ENCODE measurements at places on chromosomes 7 and 10. TPM values are rescaled to one million over a fixed set of nuclear protein-coding genes. Genes with fewer than 3 reads are reported as not detected.
A peak's percentile ranks its signal among the peaks of the same experiment; 100 is the strongest.

The PPP1R9A gene
- total RNA-seq = 30.6 TPM

GRCh38 chr7:98805956-98806838, 63.6 kb downstream of the TMEM130 start:
- DNase-seq = no peak
- H3K4me3 ChIP-seq = no peak overlapping the region
- no peaks in the 10 kb centered on the region for H3K4me1 ChIP-seq
- H3K36me3 ChIP-seq = no peaks in the 10 kb centered on the region

DNA sequence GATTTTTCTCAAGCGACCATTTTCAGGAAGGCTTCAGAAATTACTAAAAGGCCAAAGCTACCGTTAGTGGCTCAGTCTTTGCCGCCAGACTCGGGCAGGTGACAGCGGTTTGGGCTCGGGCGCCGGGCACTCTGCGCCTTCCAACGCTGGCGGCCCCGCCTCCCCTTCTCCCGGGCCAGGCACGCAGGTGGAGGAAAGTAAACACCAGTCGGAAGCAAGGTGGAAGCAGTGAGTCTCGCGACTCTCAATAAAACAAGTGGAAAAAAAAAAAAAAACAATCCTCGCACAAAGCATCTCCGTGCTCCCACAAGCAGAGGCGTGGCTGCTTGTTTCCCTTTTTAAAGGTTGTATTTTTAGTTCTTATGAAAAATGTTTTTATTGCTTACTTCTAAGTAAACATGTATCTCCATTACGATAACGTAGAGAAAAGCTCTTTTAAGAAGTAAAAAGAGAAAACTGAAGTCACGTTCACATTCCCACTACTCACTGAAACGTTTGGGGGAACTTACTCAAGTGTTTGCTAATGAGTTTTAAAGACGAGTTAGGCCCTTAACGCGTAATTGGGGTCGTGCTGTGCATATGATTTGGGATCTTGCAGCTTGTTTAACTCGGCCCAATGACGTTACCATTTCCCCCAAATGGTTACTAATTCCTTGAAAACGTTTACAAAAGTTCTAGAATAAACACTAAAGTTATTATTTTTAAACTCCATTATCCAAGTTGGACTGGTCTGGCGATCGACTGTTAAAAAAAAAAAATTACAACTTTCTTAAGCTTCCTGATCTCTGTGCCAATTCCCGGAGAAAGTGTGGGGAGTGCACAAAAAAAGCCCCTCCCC, 864 bp downstream of the CDCA7L start:
- H3K36me3 ChIP-seq = no peaks in the 10 kb centered on the region
- peaks cover 25% of the 10 kb centered on the region for H3K4me1 ChIP-seq
- peak overlapping the region; percentile 75 for H3K4me3 ChIP-seq
- no peaks in the 10 kb centered on the region for H3K27me3 ChIP-seq

The RTKN2 gene
- 93.7 TPM for total RNA-seq

The ASZ1 gene
- total RNA-seq = not detected

The CXCL12 gene
- total RNA-seq = 40.8 TPM

DNA sequence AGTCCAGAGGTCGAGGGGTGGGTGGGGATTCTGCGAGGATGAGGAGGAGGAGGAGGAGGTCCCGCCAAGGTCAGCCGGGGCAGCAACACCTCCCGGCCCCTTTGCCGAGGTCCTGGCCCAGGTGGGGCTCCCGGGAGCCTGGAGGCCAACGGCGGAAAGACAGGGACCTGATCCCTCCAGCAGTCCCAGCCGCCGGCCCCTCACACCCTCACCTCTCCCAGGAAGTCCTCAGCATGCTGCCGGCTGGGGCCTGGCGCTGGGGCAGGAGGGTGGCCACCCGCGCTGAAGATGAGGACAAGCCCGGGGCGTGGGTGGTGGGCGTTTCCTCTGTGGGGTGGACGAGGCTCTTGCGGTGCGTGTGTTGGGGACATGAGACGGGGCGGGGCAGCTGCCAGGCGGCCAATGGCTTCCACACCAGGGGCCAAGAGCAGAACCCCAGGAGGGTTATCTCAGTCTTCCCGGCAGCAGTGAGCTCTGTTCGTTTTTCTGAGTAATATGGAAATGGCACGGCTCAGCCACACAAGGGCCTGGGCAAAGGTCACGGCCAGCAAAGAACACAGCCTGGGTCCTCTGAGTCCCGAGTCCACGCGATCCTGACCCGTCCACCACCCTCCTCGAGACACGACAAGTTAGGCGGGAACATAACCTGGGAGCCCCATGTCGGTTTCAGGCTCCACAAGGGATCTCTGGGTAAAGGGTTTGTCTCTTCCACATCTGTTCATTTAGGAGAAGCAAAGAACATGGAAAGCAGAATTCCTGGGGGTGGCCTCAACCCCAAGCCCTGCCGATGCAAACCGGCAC, 82.9 kb upstream of the PDGFA start:
- no peaks in the 10 kb centered on the region for H3K36me3 ChIP-seq
- peak; percentile 85 for DNase-seq
- H3K4me3 ChIP-seq = peak overlapping the region; percentile 8
- H3K27ac ChIP-seq = peak overlapping the region; percentile 84
- H3K4me1 ChIP-seq = peaks cover 38% of the 10 kb centered on the region
- no peaks in the 10 kb centered on the region for H3K27me3 ChIP-seq

DNA sequence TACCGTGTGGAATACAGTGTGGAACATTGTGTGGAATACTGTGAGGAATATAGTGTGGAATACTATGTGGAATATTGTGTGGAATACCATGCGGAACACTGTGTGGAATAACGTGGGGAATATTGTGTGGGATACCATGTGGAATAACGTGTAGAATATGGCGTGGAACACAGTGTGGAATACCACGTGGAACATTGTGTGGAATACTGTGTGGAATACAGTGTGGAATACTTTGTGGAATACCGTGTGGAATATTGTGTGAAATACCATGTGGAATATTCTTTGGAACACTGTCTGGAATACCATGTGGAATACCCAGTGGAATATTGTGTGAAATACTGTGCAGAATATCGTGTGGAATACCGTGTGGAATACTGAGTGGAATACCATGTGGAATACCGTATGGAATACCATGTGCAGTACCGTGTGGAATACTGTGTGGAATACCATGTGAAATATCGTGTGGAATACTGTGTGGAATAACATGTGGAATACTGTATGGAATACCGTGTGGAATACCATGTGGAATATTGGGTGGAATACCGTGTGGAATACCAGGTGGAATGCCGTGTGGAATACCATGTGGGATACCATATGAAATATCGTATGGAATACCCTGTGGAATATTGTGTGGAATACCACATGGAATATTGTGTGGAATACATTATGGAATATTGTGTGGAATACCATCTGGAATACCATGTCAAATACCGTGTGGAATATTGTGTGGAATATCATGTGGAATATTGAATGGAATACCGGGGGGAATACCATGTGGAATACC, 133.1 kb upstream of the CHST15 start:
- H3K27me3 ChIP-seq = no peaks in the 10 kb centered on the region
- DNase-seq = no peak
- H3K4me1 ChIP-seq = no peaks in the 10 kb centered on the region
- H3K27ac ChIP-seq = no peak overlapping the region

The STMP1 gene
- total RNA-seq = 23.4 TPM

The TAS2R5 gene
- total RNA-seq = 2.2 TPM

The PAX4 gene
- not detected for total RNA-seq

The H2BK1 gene
- total RNA-seq = not detected

The UPK3BL1 gene
- 39.4 TPM for total RNA-seq

The MNX1 gene
- 0.93 TPM for total RNA-seq

The UCMA gene
- not detected for total RNA-seq

DNA sequence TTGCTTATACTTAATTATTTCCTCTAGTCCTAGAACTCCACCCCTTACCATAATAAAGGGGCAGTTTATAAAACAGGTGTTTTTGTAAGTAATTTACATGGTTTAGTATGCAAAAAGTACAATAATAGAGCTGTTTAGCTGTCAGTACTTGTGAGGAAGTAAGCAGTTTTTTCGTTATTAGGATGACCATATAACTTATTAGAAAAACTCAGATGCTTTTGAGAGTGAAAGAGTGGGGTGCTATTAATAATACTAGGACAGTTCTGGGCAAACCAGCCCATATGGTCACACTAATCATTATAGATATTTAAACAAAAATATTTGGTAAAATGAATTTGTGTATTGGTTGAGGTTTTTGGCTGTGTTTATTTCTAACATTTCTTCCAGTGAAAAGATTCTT, 201.9 kb upstream of the KAT6B start:
- no peaks in the 10 kb centered on the region for H3K36me3 ChIP-seq
- H3K4me3 ChIP-seq = no peak overlapping the region
- no peaks in the 10 kb centered on the region for H3K4me1 ChIP-seq
- no peak for DNase-seq
- no peak overlapping the region for H3K27ac ChIP-seq

GRCh38 chr10:86489960-86490612, 31.5 kb downstream of the WAPL start:
- no peak for DNase-seq
- no peaks in the 10 kb centered on the region for H3K27me3 ChIP-seq
- H3K27ac ChIP-seq = no peak overlapping the region
- no peak overlapping the region for H3K4me3 ChIP-seq

- no peaks in the 10 kb centered on the region for H3K36me3 ChIP-seq
- H3K4me1 ChIP-seq = peaks cover 19% of the 10 kb centered on the region
- peak overlapping the region; percentile 17 for H3K27ac ChIP-seq
- peaks cover 33% of the 10 kb centered on the region for H3K27me3 ChIP-seq
These were observed 18.1 kb downstream of the KCNH2 start for GRCh38 chr7:150959739-150960734.

The CALHM3 gene
- total RNA-seq = not detected

DNA sequence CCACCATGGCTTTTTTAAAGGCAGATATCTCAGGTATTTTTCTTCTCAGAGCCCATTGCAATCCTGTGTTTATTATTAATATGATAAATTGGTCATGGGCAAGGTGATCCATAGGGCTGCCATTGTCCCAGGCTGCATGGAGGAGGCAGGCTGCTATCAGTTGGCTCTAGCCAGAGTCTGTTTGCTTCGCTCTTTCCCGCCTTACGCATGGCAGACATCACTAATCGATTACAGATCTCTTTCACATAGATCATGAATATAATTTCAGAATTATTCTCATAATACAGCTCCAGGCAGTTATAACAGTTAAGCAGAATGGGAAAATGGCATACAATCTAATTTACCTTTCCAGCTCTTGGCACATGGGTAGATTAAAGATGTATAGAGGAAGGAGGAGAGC, 30.4 kb upstream of the HABP2 start:
- H3K27me3 ChIP-seq = no peaks in the 10 kb centered on the region
- no peak overlapping the region for H3K27ac ChIP-seq
- DNase-seq = no peak
- H3K36me3 ChIP-seq = no peaks in the 10 kb centered on the region
- peaks cover 4% of the 10 kb centered on the region for H3K4me1 ChIP-seq
- no peak overlapping the region for H3K4me3 ChIP-seq

DNA sequence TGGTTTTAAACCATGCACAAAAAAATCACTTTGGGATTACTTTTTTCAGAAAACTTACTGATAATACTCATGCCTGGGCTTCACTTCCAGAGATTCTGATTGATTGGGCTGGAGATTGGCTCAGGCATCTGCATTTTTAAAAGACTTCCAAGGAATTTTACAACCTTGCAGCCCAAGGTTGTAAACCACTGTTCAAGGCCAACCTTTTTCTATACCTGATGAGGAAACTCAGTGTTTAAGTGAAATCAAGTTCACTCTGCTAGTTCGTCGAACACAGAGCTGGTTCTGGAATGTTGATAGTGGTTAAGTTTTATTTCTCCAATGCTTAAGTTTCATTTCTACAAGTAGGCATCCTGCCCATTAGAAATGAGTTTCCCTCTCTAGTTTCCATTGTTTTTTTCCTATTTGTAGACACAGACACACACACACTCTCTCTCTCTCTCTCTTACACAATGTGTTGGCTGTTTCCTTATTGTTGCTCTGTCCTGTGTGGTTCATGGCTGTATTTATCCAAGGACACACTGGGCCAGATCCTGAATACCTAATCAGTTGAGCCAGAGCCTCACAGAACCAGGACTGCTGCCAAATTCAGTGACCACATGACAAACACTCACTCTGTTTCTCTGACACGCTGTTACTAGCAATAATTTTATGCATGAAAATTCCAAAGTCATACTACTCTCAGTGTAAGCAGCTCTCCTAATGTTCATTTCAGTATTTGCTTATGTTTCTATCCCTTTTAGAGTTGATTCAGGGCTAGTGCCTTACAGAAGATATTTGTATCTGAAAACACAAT, 3.7 kb upstream of the IFIT1B start:
- peak overlapping the region; percentile 71 for H3K27ac ChIP-seq
- H3K27me3 ChIP-seq = no peaks in the 10 kb centered on the region
- peaks cover 15% of the 10 kb centered on the region for H3K4me1 ChIP-seq

The KNDC1 gene
- 14.3 TPM for total RNA-seq

The ARMC3 gene
- total RNA-seq = not detected

Measured in upper lobe of right lung (tissue), 1 donor.